ENCODE measurements at places on chromosomes 1 and 21.

GRCh38 chr1:29055160-29055559 lies 68.5 kb downstream of the TMEM200B start:
- no peak for DNase-seq

DNA sequence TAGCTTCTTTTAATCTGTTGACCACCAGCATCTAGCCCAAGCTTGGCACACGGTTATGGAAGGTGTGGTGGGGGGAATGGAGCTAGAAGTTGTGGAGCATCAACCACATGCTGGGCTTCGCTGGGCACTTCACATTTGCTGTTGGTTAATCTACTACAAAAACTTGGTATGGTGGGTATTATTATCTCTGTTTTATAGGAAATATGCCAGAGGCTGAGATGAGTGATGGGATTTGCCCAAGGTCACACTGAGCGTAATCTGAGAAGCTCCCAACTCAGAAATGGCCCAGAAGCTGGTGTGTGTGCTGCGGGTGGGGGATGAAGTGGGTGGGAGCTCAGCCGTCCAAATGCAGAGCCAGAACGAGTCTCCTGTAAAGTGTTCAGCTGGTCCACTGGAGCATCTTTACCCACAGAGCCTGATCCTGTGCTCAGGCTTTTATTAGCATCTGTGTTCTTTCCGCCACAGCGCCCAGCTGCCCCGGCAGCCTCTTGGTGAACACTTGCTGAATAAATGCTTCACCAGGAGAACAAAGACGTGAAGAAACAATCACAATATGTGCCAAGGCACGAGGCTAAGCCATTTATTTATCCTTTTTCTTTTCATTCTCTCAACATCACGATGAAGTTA lies 98.6 kb upstream of the JUN start:
- DNase-seq: no peak

DNA sequence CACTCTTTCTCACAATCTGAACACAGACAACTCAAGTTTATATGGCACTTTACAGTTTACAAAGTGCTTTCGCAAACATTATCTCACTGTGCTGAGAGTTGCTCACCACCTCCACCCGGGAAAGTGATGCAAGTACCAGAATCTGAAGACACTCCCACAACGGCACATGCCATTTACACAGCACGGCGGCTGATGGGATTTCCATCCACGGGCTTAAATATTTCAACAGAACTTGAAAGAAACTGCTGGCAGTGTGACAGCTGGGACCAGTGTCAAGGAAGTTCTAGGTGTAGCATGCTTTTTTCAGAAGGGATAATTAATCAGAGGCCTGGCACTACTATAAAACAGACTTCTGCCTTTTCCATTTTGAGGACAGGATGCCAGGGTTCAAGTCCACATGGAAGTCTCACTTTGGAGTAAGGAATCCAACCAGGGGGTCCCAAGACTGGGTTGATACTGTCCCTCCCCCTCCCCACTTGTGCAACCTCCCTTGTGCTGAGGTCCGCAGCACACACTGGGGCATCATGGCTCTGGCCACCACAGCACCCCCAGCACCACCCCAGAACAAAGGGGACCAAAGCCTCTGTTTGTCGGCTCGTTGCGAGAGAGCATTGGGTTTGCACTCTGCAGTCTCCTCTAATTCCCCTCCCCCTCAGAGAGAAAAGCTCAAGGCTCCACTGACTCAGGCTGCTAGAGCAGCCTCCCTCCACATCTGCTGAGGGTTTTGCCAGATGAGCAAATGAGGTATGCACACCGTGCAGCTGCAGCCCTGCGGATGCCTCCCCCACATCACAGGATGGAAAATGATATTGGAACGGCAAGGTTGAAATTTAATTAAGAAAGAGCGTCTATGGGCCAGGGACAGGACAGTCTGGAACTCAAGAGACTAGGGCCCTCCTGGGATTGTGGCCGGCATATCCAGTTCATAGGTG lies 154.9 kb downstream of the TGFBR3 start:
- no peak for DNase-seq

DNA sequence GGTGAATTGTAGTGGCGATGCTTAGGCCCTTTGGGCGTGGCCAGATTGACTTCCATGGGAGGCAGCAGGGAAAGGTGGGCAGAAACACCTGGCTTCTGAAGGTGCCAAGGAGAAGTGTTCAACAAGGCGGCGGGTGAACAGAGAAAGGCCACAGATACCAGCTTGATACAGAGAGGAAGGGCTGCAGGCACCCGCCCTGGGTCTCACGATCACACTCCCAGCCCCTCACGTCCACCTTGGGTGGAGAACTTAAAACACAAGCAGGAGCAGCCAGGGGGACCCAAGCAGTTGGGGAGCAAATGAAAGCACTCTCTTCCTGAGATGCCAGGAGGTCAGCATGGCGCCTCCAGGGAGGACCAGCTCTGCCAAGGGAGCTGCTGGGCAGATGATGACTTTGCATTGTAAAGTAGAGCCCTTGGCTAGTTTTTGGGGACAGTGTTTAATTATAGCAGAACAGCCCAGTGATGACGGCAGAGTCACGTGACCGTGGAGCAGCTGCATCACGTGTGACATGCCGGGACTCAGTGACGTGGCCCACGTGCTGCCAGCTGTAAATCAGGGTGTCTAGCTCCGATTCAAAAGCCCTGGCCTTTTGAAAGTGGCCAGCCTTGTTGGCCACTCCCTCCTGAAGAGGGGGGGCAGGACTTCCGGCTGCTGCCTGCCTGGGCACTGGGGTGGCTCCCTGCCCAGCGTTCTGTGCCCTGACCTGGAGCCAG lies 19.0 kb downstream of the SLC37A1 start:
- no peak for DNase-seq

DNA sequence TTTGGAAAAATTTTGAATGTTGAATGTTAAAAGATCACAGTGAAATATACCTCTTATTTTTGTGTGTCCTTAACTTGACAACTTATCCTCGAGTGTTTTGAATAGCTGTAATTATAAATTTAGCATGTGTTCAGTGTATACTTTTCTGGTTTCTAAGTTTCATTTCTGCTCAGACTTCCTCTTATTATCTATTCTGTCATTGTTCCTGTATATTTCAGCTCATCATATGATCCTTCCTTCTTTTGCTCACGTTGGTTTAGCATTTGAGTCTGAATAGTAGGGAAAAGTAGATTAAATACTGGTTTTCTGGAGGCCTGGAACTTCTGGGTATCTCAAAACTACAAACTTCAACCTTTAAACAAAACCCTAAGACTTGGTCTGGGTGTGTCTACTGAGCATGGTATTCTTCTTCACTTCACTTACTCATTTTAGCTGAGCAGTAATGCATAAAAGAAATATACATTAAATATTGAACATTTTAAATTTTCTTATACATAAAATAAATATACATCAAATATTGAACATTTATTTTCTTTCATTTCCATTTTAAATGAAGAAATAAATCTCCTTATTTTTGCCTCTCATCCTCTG lies 3.3 kb upstream of the ATP6V1G3 start:
- DNase-seq: no peak

- no peak for DNase-seq
These were observed 20.3 kb upstream of the PTGFRN start for GRCh38 chr1:116889380-116889779.

GRCh38 chr21:38326899-38327298 lies 70.1 kb downstream of the KCNJ15 start:
- DNase-seq: no peak

GRCh38 chr1:49050041-49050440 lies 273.4 kb upstream of the BEND5 start:
- DNase-seq: no peak

DNA sequence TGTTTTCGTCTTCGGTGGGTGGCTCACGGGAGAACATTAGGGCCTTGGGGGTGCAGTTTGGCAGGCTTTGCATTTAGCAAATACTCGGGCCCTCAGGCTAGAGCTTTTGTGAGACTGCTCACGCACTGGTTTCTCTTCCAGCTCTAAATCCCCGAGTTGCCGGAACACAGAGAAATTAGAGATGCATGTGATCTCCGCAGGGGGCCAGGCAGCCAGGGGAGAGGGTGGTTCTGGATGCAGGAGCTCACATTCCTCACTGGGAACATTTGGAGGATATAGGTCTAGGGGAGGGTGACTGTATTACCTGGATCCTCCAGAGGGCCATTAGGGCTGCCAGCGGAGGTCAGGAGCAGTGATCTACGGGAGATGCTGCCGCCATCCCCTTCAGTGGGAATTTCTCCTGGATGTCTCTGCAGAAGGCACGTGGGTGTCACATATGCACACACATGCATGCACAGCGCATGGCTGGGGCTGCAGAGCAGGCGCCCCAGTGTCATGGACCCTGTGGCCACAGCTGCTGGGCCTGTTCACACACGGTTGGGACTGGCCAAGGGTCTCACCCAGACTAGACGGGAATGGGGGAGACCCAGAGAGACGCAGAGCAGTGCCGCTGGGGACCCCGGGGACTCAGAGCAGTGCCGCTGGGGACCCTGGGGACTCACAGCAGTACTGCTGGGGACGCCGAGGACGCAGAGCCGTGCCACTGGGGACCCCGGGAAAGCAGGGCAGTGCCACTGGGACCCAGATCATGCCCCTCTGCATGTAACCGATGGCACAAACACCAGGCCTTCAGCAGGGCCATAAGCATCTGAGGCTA lies 258.7 kb downstream of the CAMTA1 start:
- DNase-seq: no peak

GRCh38 chr1:228695015-228695955 lies 40.0 kb upstream of the RHOU start:
- peak; percentile 2 for DNase-seq

GRCh38 chr1:186195377-186195931 lies 179.6 kb downstream of the TPR start:
- no peak for DNase-seq

DNA sequence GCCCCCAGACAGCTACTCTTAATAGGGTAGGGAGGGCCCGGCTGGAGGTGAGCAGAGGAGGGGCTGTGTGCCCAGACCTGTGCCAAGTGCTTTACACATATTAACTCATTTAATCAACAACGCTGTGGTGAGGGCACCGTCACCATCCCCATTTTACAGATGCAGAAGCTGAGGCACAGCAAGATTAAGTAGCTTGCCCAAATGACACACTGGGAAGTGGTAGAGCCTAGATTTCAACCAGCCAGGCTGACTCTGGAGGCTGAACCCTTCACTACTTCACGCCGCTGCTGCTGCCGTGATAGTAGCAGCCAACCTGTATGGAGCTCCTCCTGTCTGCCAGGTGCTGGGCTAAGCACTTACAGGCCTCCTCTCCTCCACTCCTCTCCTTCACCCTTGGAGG lies 127.2 kb downstream of the PTPRU start:
- no peak for DNase-seq

DNA sequence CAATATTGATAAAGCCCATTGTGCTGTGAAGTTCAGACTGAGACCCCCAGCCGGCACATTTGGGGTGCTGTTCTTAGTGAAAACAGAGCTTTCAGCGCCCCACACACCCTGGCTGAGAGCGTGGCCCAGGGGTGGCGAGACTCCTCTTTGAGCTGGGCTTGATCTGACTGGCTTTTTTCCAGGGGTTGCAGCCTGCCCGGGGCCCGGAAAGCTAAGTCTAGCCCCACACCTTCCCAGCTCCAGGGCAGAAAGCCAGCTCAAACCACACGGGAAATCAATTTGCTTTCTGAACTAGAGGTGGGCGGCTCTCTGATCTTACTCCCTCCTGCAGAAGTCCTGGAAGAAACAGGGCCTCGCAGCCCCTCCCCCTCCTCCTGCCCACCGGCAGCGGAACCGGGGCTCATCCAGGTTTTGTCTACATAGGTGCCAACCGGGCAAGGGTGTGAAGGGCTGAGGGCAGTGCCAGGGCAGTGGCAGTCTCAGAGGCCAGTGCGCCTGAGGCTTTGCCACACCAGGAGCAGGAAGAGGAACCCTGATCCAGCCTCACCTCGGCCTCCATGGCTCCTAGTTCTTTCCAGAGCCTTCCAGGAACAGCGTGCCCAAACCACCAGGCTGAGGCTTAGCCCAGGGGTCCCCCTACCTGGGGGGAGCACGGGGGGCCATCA lies 155.3 kb downstream of the NPHP4 start:
- no peak for DNase-seq

DNA sequence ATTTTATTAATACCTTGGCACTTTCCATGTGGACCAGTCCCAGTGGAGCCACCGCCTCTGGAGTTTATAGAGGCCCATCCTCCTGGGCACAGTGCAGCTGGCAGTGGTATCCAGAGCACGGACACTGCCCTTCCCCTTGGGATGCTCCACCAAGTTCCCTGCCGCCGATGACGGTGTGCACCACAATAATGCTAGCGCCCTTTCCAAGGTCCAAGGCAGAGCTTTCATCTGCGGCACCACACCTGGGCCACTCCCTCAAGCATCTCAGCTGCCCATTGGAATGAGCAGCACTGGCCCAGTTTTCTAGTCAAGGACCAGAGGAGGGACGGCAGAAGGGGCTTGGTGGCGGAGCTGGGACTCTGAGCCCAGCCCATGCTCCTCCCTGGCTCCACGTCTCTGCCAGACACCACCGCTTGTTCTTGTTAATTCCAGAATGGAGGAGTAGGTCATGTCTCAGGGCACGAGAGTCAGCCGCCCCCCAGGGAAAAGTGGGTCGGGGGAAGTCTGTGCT lies 24.5 kb downstream of the SIM2 start:
- no peak for DNase-seq

DNA sequence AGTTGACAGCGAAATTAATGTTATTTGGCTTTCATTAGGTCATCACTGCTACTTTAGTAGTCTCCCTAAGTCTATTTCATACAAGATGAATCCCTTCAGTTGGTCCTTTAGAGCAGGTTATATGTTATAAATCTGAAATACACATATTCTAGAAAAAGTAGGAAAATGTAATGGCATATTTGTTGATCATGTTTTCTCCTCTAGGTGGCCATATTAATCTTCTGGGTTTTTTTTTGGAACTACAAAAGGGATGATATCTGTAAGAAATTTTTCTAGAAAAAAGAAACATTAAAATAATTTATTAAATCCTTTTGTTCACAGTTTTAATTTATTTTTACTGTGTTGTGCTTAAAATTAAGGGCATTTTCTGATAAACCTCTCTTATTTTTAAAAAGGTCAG lies 87.9 kb downstream of the SYT14 start:
- DNase-seq: no peak

- no peak for DNase-seq
These were observed 98.6 kb downstream of the KCNJ15 start for GRCh38 chr21:38355353-38355752.

- DNase-seq: no peak
These were observed 92.1 kb upstream of the POU3F1 start for GRCh38 chr1:38138498-38139233.

GRCh38 chr1:84569216-84569615 lies 5.0 kb downstream of the CTBS start:
- no peak for DNase-seq

DNA sequence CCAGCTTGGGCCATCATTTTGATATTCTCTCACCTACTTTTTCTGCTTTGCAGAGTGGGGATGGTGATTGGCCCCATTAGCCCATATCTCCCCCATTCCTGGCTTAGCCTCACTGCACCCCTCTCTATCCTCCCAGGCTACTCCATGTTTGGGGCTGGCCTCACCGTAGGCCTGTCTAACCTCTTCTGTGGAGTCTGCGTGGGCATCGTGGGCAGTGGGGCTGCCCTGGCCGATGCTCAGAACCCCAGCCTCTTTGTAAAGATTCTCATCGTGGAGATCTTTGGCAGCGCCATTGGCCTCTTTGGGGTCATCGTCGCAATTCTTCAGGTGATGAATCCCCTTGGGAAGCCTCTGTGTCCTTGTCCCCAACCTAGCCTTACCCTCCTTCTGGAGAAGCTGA lies 2.1 kb upstream of the B4GALT2 start:
- DNase-seq: no peak

GRCh38 chr1:22255341-22256212 lies 112.7 kb upstream of the WNT4 start:
- no peak for DNase-seq

- DNase-seq: no peak
These were observed 16.9 kb downstream of the TENT5C start for GRCh38 chr1:117622726-117623125.

- DNase-seq: no peak
These were observed 513.6 kb downstream of the USP25 start for GRCh38 chr21:16243396-16243795.
